ENCODE measurements at places on chromosomes 7 and 10. TPM values are rescaled to one million over a fixed set of nuclear protein-coding genes. Genes with fewer than 3 reads are reported as not detected.

DNA sequence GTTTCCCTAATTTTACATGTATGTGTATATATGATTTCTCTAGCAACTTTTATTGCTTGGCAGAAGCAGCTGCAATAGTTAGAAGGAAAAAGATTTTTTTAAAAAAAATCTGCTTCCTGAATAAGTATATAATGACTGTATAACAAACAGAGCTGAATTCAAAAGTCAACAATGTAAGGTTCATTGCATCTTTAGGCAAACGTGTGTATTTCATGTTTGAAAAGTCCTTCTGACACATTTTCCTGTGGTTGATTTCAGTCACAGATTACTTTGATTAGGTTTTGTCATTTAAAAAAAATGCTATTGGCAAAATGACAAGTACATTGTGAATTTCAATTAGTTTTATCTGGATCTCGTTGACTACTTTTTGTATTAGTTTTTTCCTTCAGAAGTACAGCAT lies 231.0 kb downstream of the CSTF2T start:
- no peak overlapping the region for H3K27ac ChIP-seq
- DNase-seq = no peak
- H3K36me3 ChIP-seq = no peaks in the 10 kb centered on the region

DNA sequence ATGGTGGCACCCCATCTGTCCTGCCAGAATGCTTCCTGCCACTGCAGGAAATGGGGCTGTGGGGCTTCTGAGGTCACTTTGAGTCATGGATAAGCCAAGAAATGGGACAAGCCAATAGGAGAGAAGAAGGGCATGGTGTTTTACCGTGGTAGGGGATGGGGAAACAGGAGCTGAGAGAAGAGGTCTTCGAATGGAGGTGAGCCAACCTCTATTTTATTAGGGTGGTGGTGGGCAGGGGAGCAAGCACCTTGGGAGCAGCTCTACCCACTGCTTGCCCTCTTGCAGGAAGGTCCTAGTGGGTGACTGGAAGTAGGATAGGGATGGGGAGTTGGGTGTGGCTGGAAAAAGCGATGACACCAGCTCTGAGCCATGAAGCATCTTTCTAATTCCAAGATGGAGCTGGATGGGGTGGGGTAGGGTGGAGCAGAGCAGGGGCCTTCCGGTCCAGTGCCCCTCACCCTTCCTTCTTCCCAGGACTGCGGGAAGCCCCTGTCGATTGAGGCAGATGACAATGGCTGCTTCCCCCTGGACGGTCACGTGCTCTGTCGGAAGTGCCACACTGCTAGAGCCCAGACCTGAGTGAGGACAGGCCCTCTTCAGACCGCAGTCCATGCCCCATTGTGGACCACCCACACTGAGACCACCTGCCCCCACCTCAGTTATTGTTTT lies 9.1 kb downstream of the ZYX start:
- H3K36me3 ChIP-seq = peaks cover 52% of the 10 kb centered on the region
- H3K27ac ChIP-seq = peak overlapping the region; percentile 99
- DNase-seq = no peak
- no peaks in the 10 kb centered on the region for H3K27me3 ChIP-seq

GRCh38 chr7:49174396-49174795 lies 250.0 kb downstream of the CDC14C start:
- H3K27me3 ChIP-seq = no peaks in the 10 kb centered on the region
- no peaks in the 10 kb centered on the region for H3K36me3 ChIP-seq
- no peaks in the 10 kb centered on the region for H3K4me1 ChIP-seq
- no peak overlapping the region for H3K27ac ChIP-seq

DNA sequence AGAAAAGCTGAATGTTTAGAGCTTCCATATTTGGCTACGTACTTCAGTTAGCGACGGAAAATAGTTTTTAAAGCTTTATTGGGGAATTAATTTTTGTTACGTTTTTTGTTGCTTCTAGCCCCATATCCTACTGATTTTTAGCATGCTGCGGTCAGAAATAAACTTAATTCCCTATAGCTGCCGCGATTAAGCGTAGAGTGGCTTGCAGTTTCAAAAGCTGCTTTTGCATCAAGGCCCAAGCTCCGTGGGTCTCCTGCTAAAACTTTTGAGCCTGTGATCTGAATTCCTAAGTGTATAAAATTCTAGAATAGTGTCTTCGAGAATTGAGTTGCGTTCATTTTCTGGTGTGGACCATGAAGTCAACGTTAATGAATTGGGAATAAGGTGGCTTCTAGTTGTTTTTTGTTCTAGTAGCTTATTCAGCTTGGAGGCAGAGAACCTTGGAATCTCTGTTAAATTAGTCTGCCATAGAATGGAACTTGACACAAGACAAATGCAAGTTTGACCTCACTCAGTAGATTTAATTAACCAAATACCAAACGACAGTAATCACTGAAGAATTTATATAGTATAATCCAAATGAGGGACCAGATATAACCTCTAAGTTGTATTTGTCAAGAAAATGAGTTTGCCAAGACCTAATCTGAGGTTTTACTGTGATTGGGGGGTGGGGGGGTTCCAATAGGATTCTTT lies 977 bp downstream of the CALU start:
- no peaks in the 10 kb centered on the region for H3K27me3 ChIP-seq
- peak overlapping the region; percentile 98 for H3K27ac ChIP-seq
- H3K36me3 ChIP-seq = no peaks in the 10 kb centered on the region
- DNase-seq = no peak
- peaks cover 30% of the 10 kb centered on the region for H3K4me1 ChIP-seq

DNA sequence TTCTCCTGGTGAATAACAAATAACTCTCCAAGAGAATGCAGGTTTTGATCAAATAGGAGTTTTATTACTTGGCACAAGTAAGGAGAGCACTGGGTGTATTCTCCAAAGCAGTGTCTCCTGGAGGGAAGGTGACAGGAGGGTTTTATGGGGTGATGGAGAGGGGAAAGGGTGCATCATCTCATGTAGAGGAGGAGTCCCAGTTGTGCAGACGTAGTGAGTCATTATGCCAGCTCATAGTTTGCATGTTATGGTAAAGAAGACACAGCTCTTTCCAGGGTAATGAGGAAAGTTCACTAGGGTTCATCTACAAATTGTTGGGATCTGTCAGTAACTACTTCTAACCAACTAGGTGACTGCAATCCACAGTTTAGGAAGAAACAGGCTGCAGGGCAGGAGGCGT lies 347.9 kb upstream of the MEOX2 start:
- H3K27ac ChIP-seq = no peak overlapping the region
- H3K27me3 ChIP-seq = no peaks in the 10 kb centered on the region
- DNase-seq = no peak
- H3K36me3 ChIP-seq = no peaks in the 10 kb centered on the region

DNA sequence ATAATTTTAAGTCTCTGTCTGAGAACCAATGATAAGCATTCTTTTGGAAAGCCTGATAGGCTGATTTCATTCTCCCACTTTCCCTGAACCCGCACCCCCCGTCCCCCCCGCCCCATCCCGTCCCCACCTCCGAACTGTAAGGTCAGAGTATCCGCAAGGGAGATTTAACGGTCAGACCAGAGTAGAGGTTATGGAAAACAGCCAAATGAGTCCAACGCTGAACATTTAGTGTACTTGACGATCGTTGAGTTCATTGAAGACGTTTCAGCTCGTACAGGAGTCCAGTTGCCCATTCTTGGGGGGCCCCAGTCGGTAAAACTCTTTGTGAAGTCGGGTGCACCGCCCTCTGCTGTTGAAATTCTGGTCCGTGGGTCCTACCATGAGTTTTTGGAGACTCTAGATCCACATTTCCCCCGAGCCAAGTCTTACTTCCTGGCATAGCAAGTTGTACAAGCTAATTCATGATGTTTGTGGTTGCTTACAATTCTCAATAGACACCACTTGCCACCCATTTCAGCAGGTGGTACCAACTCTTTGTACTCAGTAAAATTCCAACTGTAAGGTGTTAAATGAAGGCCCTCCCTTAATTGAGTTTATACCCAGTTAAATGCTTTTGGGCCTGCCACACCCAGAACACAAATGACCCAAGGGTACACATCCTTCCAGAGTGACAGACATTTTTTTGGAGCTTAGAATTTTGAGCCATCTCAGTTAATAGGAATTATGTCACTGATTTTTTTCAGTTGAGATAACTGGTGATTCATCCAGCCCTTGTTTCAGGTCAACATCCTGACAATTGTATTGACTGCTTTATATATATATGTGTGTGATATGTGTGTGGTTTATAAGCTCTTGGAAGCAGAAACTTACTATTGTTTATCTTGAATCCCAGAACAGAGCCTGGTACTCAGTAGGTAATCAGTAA lies 1.2 kb downstream of the MARCHF5 start:
- peaks cover 3% of the 10 kb centered on the region for H3K36me3 ChIP-seq
- no peaks in the 10 kb centered on the region for H3K27me3 ChIP-seq
- peak overlapping the region; percentile 86 for H3K4me3 ChIP-seq

DNA sequence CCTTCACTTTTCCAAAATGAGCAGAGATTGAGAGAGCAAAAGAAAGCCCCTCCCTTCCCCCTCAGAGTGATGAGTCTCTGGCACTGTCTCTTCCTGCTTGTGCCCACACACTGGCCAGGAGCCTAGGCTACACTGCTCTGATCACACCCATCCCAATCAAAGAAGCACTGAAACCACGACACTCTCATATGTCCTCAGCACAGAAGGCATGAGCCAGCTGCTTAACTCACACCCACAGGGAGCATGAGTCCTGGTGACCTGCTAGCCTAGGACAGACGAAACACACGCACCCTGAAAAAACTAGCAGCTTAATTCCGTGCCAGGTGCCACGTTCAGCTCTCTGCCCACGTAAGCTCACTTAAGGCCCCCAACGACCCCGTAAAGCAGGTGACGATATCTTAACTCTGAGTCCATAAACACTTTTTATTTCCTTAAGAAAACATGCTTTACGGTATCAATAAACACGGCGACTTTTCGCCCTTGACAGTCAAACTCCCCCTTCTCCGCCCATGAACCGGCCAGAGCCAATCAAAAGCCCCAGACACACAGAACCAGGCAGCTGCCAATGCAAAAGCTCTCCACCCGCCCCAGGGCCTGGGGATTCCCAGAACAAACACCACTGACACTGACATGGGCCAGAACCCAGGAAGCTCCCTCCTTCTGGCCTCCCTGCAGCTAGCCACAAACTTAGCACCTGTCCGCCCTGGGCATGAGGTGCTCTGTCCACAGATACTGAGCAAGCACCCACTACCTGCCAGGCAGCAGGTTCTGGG lies 69.0 kb downstream of the TNRC18 start:
- peak overlapping the region; percentile 17 for H3K27ac ChIP-seq
- H3K4me3 ChIP-seq = no peak overlapping the region
- H3K4me1 ChIP-seq = peaks cover 37% of the 10 kb centered on the region
- H3K36me3 ChIP-seq = peaks cover 67% of the 10 kb centered on the region
- no peaks in the 10 kb centered on the region for H3K27me3 ChIP-seq

GRCh38 chr10:43188702-43189101 lies 50.5 kb downstream of the CSGALNACT2 start:
- peaks cover 21% of the 10 kb centered on the region for H3K36me3 ChIP-seq
- no peak overlapping the region for H3K4me3 ChIP-seq
- no peak overlapping the region for H3K27ac ChIP-seq
- no peak for DNase-seq

- no peak for DNase-seq
- no peaks in the 10 kb centered on the region for H3K4me1 ChIP-seq
- no peaks in the 10 kb centered on the region for H3K36me3 ChIP-seq
Observed at GRCh38 chr7:69402696-69403095, 195.6 kb upstream of the AUTS2 start.

- no peak for DNase-seq
- H3K36me3 ChIP-seq = no peaks in the 10 kb centered on the region
- no peak overlapping the region for H3K27ac ChIP-seq
- H3K27me3 ChIP-seq = no peaks in the 10 kb centered on the region
- H3K4me1 ChIP-seq = no peaks in the 10 kb centered on the region
Observed at GRCh38 chr7:39022796-39023195, 45.1 kb downstream of the POU6F2 start.

DNA sequence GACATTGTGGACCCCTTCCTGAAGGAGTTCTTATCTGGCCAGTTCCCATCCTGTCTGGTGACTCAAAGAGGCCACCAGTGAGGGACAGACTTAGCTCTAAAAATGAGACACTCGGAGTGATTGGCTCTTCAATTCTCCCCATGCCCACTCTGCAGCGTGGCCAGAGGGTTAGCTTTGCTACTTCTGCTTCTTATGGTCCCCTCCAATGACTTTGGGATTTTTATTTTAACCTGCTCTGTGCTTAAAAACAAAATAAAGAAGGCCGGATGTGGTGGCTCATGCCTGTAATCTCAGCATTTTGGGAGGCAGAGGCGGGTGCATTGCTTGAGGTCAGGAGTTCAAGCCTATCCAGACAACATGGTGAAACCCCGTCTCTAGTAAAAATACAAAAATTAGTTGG lies 573.0 kb upstream of the AUTS2 start:
- no peak for DNase-seq
- no peaks in the 10 kb centered on the region for H3K36me3 ChIP-seq
- no peaks in the 10 kb centered on the region for H3K27me3 ChIP-seq
- no peak overlapping the region for H3K27ac ChIP-seq

DNA sequence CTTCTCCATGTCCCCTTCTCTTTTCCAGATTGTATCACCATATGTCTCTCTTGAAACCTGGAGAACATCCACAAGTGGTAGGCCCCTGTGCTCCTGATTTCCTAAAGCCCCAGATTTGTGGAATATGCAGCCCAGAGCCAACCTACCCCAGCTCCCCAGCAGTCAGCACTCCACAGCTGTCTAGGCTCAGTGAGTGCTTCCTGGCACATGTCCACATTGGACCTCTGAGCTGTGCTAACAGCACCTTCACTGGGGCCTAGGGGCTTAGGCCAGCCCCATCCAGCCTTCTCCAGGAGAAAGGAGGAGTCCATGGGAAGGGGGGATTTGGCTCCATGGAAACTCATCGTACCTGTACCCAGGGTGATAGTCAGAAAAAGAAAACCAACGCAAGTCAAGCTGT lies 192.7 kb downstream of the FGFR2 start:
- no peaks in the 10 kb centered on the region for H3K27me3 ChIP-seq
- no peak overlapping the region for H3K4me3 ChIP-seq
- no peak overlapping the region for H3K27ac ChIP-seq
- DNase-seq = no peak
- H3K4me1 ChIP-seq = no peaks in the 10 kb centered on the region

Gene MBL2
- not detected for total RNA-seq

Gene MSS51
- total RNA-seq = not detected

Gene CCDC186
- 4.4 TPM for total RNA-seq

Gene TAS2R4
- not detected for total RNA-seq

All from ascending aorta (tissue), 2 donors.